ENCODE measurements at places on chromosomes 7 and 10. TPM values are rescaled to one million over a fixed set of nuclear protein-coding genes. Genes with fewer than 3 reads are reported as not detected.

DNA sequence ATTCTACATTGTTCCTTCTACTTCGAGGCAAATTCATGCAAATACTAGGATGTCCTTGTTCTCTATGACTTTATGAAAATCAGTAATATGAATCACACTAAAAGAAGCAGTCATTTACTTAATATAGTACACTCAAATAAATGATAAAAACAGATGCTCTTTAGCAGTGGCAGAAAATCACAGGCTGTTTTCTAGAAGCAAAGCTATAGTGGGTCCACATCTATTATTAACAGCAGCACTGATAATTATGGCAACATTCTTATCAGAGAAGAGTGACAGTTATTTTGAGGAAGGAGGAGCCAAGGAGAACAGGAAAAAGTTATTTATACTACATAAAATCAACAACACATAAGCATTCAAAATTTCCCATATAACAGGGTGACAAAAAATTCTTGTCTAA, 16.5 kb downstream of the KIF5B start:
- ATAC-seq: no peak

- ATAC-seq: no peak
Measured at GRCh38 chr10:44416021-44416771, 31.3 kb upstream of the CXCL12 start.

DNA sequence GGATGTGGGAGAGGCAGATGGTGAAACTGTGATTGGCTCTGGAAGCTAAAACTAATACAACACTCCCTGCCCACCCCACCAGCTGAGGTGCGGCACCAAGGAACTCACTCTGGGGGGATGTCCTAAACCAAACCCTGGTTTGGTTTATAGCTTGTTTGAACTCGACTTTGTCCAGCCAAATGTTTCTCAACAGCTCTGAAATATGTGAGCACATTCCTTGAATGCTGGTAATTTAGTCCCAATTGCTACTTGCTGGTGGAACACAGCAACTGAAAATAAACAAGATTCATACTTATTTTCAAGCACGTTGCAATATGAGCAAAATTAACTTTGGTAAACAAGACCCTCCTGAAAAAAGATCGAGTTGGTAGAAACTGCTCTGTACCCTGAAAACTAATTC, 39.7 kb upstream of the CARD11 start:
- no peak for ATAC-seq

GRCh38 chr7:187227-187927, 5.0 kb upstream of the FAM20C start:
- ATAC-seq: no peak

DNA sequence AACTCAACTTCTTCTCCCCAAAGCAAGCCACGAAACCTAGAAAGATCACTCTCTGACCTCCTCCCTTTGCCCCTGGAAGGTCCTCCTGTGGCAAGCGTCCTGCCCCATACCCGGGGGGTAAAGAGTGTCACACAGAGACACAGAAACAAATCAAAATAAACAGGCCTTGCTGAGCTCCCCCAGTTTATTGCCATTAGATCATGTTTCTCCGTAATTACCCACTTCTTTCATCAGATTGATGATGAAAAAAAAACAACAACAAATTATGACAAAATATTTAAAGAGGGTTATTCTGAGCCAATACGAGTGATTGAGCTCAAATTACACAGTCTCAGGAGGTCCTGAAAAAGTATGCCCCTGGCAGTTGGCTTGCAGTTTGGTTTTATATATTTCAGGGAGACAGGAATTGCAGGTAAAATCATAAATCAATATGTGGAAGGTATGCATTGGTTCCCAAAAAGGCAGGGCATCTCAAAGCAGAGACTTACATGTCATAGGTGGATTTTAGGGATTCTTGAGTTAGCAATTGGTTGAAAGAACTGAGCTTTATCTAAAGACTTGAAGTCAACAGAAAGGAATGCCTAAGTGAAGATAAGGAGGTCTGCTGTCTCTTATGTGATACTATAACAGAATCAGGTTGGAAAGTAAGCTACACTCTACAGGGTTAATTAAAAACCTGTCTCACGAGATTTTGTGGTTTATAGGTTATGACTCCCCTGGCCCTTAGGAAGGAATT, 86.2 kb downstream of the APBB1IP start:
- ATAC-seq: no peak

CCDC172 gene
- total RNA-seq: not detected

- no peak for ATAC-seq
Measured at GRCh38 chr10:80410122-80410521, 1.8 kb downstream of the PRXL2A start.

Measured in esophagus mucosa (tissue), 1 donor.